ENCODE measurements at places on chromosomes 5 and 9. TPM values are rescaled to one million over a fixed set of nuclear protein-coding genes. Genes with fewer than 3 reads are reported as not detected.

GRCh38 chr9:93148721-93149120 is 14.7 kb upstream of the NINJ1 start:
- DNase-seq, result no peak

GRCh38 chr5:152329761-152330283 is 75.3 kb downstream of the NMUR2 start:
- no peak for DNase-seq

- no peak for DNase-seq
Measured at GRCh38 chr9:127492616-127493015, 41.3 kb downstream of the LRSAM1 start.

FLT4 gene
- 2.6 TPM for polyA plus RNA-seq

GRCh38 chr5:39835371-39835770 is 410.6 kb upstream of the DAB2 start:
- DNase-seq, result no peak

All from A549 (cell line).